Jurkat, Clone E6-1 (cell line): ENCODE measurements at places on chromosomes 12 and 14.

DNA sequence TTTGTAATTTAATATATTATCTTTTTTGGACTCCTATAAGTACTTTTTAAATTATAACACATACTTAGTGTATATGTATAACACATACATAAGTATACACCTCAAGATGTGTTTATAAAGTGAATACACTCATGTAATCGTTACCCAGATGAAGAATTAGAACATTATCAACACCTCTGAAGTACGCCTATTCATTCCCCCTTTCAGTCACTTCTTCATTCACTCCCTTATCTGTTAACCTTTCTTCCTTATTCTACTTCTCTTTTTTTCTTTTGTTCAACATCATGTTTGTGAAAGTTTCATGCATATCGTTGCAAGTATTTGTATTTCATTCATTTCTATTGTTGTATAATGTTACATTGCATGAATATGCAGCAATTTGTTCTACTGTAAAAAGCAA, 98.5 kb downstream of the ARID2 start:
- DNase-seq: no peak

GRCh38 chr12:24363177-24363754, 413.8 kb upstream of the SOX5 start:
- no peak for DNase-seq

DNA sequence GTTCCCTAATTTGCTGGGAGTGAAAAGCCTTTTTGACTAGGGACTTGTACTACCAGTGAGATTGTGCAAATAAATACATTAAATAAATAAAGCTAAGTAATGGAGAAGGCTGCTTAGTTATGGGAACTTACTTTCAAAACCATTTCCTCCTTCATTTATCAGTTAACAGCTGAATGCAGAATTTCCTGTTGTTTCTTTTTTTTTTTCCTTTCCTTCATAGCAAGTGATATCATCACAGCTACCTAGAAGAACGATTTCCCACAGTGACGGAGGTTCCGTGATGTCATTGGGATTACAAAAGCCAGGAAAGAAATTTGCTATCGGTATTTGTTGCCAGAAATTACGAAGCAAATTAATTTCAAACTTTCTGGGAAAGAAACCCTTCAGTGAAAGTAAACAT, 42.1 kb upstream of the SOCS2 start:
- DNase-seq: peak; percentile 44

GRCh38 chr12:130011611-130012385, 108.0 kb upstream of the TMEM132D start:
- no peak for DNase-seq

DNA sequence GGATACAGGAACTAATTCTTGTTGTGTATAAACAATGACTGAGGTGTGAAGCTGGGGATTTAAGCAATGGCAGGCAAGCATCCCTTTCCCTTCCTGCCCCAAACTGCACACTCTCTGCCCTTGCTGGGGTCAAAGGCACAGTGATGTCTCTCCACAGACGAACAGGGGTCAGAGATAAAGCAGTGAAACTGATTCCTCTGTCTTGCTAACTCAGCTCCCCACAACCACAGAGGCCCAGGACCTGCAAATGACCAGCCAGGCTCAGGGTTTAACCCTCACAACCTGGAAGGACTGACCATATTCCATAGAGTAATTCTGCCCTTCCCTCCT, 67.2 kb downstream of the CCDC88C start:
- DNase-seq: no peak

- DNase-seq: no peak
These were observed 395.8 kb upstream of the FBXO33 start for GRCh38 chr14:39827901-39828655.

- no peak for DNase-seq
These were observed 771.4 kb downstream of the AACS start for GRCh38 chr12:125836647-125837046.

- no peak for DNase-seq
These were observed 134.4 kb downstream of the BCAT1 start for GRCh38 chr12:24814379-24815113.

DNA sequence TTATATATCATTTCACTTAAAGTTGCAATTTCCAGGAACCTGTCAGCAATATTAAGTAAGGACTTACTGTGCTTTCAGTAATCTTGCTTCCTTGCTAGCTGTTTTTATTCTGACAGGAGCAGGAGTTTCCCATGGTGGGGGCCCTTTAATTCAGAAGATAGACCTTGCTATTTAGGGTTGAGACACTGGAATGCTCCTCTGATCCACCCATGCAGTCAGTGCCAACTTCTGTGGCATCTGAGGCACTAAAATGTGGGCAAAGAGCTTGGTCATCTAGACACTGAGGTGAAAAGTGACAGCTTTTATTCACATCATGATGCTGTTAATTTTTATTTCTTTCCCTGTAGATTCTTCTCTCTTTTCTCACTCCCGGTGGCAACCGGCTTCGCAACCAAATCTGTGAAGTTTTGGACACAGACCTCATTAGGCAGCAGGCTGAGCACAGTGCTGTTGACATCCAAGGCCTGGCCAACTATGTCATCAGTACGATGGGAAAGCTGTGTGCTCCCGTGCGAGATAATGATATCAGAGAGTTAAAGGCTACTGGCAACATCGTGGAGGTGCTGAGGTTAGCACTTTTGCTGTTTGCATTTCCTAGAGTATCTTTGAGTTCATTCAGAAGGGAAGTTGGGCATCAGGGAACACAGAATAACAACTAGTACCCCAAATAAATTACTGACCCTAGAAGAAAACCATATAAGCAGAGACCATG, 18.8 kb downstream of the TCP11L2 start:
- no peak for DNase-seq

DNA sequence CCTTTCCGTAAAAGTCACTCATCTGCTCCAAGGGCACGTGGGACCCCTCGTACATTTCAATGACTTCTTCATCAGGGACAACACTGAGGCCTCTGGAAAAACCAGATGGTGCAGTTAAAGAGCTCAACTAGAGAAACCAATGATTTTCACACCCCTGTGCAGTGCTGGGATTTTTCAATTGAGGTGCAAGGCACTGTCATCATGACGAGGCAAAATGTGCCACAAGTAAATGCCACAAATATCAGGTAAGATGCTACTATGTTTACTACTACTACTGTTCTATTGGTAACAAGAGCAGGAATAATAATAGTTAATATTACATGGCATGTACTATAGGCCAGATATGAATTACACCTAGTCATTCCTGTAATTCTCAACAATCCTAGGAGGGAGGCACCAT, 42.4 kb downstream of the NT5DC3 start:
- DNase-seq: no peak

GRCh38 chr12:50069539-50069938, 12.1 kb downstream of the ASIC1 start:
- no peak for DNase-seq

DNA sequence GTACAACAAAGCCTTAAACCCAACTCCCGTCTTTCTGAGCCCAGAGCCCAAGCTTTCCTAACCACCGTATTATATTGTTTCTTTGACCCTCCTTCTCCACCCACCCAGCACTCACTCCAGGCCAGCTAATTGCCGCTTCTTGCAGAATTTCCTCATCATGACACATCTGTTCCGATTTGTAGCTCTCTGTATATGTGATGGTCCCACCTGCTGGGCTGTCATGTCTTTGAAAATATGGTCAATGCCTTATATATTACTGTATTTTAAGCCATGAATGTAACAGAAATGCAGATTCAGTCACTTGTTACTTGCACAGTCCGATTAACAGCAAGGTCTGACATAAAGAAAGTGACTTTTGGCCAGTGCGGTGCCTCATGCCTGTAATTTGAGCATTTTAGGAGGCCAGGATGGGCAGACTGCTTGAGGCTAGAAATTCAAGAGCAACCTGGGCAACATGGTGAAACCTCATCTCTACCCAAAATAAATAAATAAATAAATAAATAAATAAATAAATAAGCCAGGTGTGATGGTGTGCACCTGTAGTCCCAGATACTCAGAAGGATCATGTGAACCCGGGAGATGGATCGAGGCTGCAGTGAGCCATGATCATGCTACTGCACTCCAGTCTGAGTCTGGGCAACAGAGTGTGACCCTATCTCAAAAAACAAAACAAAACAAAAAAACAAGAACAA, 359.8 kb downstream of the ATP23 start:
- DNase-seq: no peak

- no peak for DNase-seq
These were observed 119.8 kb upstream of the SCAF11 start for GRCh38 chr12:46110223-46110611.

- DNase-seq: peak; percentile 8
These were observed 51.5 kb downstream of the DCAF5 start for GRCh38 chr14:69101331-69101826.

DNA sequence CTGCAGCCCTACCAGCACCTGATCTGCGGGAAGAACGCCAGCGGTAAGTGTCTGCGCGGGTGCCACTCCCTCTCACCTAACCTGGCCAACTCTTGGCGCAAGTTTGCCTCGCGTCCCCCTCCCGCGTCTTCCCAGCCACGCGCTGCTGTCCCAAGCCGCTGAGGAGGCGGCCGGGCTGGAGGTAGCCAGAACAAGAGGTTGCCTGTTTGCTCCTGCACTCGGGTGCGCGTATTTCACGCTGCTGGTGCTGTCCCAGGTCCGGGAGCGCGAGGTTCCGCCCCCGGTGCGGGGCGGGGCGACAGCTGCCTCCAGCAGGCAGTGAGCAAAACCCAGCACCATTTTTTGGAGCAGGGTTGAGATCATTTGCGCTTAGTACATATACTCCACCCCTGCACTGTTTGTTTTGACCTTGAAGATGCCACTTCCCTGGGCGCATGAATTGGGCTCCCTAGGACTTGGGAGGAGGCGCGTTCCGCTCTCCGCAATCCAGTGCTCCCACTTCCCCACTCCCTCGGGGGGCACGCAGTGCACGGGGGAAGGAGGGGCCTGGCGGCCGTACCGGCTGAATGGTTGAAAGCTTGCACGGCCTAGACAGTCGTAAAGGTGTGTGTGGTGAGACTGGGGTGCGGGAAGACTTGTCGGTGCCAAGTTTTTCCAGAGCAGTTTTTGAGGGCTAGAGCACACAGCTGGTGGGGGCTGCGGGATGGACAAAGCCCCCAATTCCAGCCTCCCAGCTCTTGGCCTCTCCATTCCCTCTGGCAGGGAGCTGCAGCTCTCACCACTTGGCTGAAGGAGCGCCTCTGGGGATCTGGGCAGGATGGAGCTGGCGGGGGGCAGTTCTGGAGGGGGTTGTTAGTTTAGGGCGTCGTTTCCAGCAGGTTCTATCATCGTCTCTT, 226.9 kb upstream of the CRY1 start:
- peak; percentile 65 for DNase-seq

- no peak for DNase-seq
These were observed 4.9 kb upstream of the DYNLL1 start for GRCh38 chr12:120490833-120491512.

DNA sequence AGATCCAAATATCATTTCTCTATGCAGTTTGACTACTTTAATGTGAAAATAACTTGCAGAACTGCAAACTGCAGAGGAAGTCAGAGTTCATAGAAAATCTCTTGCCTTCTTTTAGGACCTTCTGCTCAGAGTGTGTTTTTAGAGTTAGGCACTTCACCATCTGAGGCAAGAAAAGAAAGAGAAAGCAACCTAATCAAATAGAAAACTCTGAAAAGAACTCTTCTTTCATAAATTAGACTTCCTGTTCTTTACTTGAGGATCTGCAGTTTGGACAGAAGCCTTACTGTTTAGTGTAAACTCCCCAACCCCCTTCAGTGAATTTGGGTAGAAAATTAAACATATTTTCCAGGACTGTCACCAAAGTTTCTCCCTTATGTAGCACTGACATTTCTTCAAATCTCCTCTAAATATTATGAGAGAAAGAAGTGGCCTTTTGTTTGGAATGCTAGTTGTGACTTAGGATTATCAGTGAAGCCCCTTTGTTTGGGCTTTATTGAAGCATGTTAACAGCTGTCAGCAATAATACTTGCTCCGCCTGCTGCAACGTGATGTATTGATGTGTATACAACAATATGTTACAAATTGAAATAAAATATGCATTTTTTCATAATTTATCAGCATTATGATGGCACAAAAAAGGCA, 99.5 kb downstream of the PDZRN4 start:
- no peak for DNase-seq

GRCh38 chr14:101977311-101978071, 13.1 kb downstream of the DYNC1H1 start:
- no peak for DNase-seq

DNA sequence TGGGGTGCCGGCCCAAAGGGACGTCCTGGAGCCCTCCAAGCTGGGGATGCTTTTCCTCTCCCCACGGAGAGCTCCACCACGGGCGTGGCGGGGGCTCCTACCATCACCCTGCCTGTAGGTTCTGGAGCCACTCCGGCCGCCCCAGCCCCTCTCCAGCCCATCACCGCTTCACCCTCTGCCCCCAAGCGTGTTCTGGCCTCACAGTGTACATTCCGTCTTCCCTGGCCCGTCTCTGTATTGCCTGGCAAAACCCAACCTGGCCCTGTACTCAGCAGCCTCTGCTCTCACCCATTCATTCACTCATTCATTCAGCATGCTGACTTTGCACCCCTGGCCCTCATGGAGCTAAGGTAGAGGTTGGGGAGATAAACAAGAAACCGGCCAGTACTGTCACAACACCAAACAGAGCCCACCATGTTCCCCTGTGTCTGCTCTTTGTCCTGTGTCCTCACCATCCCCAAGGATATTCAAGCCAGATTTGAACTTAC, 20.3 kb downstream of the SLC25A29 start:
- DNase-seq: no peak

DNA sequence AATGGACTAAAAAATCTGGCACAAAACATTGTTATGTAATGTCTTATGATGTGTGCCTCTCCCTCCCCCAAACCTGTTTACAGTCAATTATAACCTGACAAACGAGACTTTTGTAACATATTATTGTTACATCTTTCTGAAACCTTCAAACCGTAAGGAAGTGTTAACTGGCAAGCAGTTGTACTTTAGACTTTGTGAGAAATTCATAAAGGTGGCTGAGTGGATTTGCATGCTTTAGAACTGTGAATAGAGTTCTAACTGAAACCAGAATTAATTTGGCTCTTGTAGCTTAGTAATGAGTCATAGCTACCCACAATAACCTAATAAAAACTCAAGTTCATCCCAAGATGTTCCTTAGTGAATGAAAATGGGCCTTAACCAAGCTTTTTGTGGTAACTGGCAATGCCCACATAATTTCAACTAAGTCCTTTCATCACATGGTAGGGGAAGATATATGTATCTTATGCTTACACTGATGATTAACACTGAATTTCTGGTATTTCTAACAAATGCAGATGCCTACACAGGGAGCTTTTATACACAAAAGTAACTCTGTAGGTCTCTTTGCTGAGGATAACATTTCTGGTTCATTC, 29.7 kb downstream of the RAD9B start:
- DNase-seq: no peak

- no peak for DNase-seq
These were observed 279.7 kb downstream of the ZFP36L1 start for GRCh38 chr14:68513137-68513536.

GRCh38 chr12:89339526-89339925, 12.8 kb downstream of the DUSP6 start:
- no peak for DNase-seq

- no peak for DNase-seq
These were observed 1.8 kb upstream of the PARP2 start for GRCh38 chr14:20341646-20342045.

- DNase-seq: no peak
These were observed 68.0 kb downstream of the WNK1 start for GRCh38 chr12:820336-820735.

GRCh38 chr12:113378291-113378690, 19.9 kb downstream of the PLBD2 start:
- no peak for DNase-seq

GRCh38 chr14:97572583-97573458, 775.6 kb downstream of the VRK1 start:
- no peak for DNase-seq
